ENCODE measurements at places on chromosomes 11 and 22.

DNA sequence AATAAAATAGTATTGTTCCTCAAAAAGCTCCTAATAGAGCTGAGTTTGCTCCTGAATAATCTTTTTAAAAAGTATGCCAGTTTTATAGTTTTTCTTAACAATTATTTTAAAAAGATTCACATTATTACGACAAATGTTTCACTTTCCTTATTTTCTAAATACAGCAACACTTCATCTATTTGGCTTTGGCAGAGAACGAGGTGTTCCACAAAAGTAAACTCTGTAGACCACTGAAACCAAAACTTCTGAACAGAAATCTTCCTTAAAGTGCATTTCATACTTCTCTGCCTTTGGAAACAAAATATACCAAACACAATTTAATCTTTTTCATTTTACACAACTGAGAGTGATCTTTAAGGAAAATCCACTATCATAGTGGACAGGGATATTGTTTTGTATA, 133.6 kb upstream of the MTMR2 start:
- no peak for DNase-seq

- no peak for DNase-seq
These were observed 26.5 kb downstream of the CTNND1 start for GRCh38 chr11:57787920-57788702.

GRCh38 chr11:130391711-130392110, 36.7 kb downstream of the ADAMTS8 start:
- DNase-seq = no peak

- DNase-seq = no peak
These were observed 19.0 kb upstream of the TP53AIP1 start for GRCh38 chr11:128961645-128962044.

DNA sequence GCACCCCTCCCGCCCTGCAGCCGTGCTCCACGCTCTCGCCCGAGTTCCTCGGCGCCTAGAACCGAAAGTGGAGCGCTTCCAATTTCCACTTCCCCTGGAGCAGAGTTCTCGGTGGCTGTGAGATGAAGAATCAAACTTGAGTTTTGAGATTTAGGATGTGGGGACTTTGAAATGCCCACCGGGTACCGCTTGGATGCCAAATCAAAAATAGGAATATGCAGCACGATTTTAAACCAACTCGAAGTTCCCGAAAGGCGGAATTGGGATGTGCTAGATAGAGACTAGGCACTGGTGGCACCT, 569 bp downstream of the POLA2 start:
- DNase-seq = no peak

GRCh38 chr11:76613901-76614300, 56.6 kb downstream of the LRRC32 start:
- DNase-seq = no peak

- DNase-seq = peak; percentile 70
These were observed 30.7 kb downstream of the PPP2R1B start for GRCh38 chr11:111735262-111736116.

- DNase-seq = no peak
These were observed 12.6 kb downstream of the KLHL35 start for GRCh38 chr11:75420224-75421034.

- DNase-seq = no peak
These were observed 11.0 kb downstream of the DDB2 start for GRCh38 chr11:47225552-47226400.

DNA sequence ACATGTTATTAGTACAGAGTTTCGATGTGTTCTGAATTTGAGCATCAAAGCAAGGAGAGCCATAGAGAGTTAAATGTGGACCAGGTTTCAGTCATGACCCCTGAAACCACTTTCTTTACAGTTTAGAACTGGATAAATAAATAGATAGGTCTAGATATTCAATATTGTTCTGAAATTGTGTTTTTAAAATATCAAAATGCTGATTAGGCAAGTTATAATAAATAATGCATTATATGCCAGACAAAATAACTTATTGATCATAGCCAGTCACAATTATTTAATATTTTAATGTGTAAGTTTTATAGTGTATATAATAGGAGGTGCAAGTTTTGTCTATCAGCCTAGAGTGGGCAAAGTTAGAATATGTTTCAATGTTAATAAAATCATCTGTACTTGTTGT, 569.5 kb downstream of the METTL15 start:
- DNase-seq = no peak

Measured in DMS 273 treated with DMSO at 0.1 percent for 48 hours (cell line).